ENCODE measurements at places on chromosomes 2 and 18.

DNA sequence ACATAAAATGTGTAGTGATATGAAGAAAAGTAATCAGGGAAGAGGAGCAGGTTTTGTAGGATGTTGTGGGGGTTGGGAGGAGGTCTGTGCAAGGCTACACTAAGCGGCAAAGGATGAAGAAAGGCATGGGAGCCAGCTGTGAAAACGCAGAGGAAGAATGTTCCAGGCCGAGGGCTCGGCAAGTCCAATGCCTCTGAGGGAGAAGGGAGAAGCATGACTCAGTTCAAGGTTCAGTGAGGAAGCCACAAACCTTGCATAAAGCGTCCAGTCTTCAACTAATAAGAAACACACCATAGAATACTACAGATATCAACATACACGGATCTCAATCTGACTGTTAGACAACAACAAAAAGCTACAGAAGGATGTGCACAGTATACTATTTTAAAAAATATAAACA lies 16.2 kb downstream of the EPB41L3 start:
- no peak for DNase-seq

GRCh38 chr2:10499911-10500521 lies 51.9 kb upstream of the ODC1 start:
- DNase-seq = no peak

DNA sequence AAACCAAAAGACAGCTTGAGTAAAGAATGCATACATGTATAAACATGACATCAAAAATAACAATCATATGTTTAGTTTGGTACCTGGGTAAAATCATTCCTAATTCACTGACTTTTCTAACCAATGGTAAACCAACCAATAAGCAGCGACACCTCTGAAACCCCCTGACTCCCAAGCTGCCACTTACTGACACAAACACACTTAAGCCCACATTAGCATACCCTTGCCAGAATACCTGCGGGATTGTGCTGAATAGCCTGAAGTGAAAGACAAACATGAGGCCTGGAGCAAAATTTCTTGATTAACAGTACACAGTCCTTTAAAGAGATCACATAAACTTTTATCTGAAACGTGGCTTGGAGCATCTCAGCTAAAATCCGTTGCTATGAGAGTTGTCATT lies 902.9 kb downstream of the TMEM182 start:
- DNase-seq = no peak

DNA sequence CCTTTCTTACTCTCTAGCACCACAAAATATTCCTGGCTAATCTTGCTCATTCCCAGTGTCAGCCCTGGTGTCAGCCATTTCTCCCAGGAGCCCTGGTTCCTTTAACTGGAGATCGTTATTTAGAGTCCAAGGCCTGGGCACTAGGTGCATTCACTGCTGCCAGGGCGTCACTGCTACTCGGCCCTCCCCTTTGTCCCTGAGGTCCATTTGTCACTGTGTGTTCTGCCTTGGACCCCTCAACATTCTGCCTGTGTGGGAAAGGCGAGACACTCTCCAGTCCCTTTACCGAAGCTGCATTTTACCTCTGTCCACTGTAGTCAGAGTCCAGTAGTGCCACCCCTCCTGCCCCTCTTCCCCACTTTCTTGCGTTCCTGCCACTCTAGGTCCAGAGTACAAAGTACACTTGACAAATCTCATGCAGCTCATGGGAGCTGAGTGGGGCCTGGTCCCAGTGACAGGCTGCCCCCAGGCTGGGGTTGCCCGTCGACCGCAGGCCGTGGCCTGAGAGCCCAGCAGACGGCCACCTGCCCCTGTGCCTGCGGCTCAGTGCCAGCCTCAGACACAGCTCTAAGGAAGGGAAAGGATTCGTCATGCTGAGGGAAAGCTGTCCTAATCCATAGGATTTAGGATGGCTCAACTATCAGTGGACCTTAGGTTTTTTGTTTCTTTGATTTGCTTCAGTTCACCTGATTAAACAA lies 52.1 kb downstream of the COPS8 start:
- no peak for DNase-seq

GRCh38 chr18:3260995-3261372 lies 949 bp upstream of the MYL12B start:
- no peak for DNase-seq

DNA sequence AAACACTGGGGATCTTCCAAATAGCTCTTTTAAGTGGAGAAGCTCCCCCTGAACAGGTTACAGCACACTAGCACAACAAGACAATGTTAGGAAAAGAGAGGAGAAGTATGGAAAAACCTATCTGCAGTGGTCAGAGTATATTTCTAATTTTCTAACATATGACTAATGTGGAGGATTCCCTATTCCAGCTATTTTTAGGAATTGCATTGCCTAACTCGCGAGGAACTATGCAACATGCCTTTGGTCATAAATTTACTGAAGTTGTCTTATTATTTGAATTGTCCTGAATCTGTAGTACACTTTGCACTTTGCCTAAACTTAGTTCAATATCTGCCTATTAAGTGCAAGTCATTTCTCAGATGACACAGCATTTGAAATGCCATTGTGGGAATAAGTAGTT lies 381.4 kb downstream of the CCDC85A start:
- no peak for DNase-seq

DNA sequence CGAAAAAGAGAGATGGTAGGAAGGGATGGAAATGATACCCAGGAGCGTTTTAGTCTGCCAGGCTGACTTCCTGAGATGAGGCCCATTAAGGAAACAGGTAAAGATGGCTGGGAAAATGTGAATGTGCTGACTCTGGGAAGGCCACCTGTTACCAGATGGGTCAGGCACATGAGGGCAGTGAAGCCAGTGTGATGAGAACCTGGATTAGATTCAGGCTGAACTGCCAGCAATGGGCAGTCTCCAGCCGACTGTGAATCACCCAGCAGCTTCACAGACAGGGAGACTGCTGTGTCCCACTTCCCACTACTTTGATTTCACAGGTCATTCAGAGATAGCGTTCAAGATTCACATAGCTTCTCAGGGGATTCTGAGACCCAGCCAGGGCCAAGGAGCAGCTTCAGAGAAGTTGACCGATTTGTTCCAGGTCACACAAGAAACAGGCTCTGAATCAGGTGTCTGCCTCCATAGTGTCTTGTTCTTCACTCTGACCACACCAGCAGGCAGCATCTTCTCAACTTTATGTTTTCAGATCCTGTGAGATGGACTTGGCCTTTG lies 26.4 kb downstream of the CAPN13 start:
- DNase-seq = no peak

- no peak for DNase-seq
Measured at GRCh38 chr2:224400886-224401632, 848 bp downstream of the FAM124B start.

Data from SHP77 (cell line).